ENCODE measurements at places on chromosomes 11 and 22. TPM values are rescaled to one million over a fixed set of nuclear protein-coding genes. Genes with fewer than 3 reads are reported as not detected.

DNA sequence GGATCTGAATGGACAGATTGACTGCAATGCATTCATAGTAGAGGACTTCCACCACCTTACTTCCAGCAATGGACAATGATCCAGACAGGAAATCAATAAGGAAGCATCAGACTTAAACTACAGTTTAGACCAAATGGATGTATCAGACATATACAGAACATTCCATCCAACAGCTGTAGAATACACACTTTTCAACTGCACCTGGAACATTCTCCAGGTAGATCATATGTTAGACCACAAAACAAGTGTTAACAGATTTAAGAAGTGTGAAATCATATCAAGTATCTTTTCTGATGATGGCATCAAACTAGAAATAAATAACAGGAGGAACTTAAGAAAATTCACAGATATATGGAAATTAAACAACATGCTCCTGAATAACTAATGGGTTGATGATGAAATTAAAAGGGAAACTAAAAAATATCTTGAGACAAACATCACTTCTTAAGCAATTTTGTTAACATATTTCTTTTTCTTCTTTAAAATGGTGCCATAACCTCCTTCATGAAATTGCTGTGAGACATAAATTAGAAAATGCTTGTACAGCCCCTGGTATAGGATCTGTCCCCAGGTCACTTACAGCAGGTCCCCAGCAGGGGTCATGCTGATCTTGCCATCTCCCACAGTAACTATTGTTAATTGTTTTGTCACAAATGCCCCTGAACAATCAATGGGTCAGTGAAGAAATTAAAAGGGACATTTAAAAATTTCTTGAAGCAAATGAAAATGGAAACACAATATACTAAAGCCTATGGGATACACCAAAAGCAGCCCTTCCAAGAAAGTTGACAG is 100.0 kb upstream of the OR4B1 start:
- H3K27ac ChIP-seq: no peak overlapping the region
- no peaks in the 10 kb centered on the region for H3K36me3 ChIP-seq
- H3K4me3 ChIP-seq: no peak overlapping the region
- H3K27me3 ChIP-seq: no peaks in the 10 kb centered on the region

Gene CXCR5
- total RNA-seq: not detected

- H3K4me3 ChIP-seq: no peak overlapping the region
- no peaks in the 10 kb centered on the region for H3K36me3 ChIP-seq
- DNase-seq: no peak
Observed at GRCh38 chr11:102476812-102477211, 24.2 kb upstream of the TMEM123 start.

Gene NPAS4
- 4.2 TPM for total RNA-seq

DNA sequence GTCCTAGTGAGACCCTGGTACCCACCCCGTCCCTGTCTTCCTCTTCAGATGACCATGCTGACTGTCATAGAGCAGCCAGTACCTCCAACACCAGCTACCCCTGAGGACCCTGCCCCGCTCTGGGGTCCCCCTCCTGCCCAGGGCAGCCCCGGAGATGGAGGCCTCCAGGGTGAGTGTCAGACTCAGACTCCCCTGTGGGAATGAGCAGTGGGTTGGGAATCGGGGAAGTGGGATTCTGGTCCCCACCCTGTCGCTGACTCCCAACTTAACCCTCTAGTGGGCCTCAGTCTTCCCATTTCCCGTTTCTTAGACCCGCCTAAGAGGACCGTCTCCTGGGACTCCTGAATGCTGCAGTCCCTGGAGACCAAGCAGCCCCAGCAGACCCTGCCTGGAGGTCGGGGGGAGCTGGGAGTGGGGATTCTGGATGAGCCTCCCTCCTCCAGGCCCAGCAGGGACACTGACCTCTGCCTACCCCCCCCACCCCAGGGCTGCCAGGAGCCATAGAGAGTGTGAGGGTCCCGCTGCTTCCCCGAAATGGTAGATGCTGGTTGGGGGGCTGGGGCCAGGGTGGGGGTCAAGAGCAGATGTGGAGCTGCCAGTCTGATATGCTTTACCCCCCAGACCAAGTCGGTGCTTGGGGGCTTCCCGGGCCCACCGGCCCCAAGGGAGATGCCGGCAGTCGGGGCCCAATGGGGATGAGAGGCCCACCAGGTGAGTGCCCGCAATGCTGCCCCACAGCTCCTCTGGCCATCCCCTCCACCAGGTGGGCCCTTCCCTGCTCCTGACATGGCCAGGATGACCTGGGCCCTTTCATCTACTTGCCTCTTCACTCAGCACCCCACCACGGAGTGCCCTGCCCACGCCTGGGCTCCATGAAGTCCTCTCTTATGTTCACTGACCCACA is 25.5 kb downstream of the EMID1 start:
- no peaks in the 10 kb centered on the region for H3K4me1 ChIP-seq
- no peak for DNase-seq
- no peaks in the 10 kb centered on the region for H3K27me3 ChIP-seq
